ENCODE measurements at places on chromosomes 7 and 10.

- DNase-seq: no peak
Measured at GRCh38 chr10:132537684-132538001, at the start of gene INPP5A. Gene INPP5A (plus strand): TSS chr10:132537787. CDS start chr10:132538097, 310 bp downstream.

- no peak for DNase-seq
Measured at GRCh38 chr7:130935564-130936157, 201.7 kb upstream of the KLF14 start.

DNA sequence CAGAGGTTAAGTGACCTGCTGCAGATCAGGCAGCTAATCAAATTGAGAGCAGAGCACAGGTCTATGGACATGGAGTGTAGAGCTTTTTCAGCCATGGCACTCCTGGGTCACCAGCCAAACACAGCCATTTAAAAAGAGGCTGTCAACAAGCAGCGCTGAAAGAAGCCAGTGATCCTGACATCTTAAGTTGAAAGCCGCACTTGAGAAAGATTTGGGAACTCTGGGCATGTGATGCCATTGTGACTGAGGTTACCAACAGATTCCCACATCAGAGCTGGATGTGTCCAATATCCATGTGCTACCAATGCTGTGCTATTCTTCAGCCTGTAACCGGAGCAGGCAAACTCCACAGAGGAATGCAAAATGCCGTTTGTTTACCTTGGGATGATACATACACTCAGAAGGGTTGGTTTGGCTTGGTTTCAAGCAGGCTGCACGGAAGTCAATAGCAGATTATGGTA, 56.2 kb upstream of the ABLIM1 start:
- peak; percentile 51 for DNase-seq

- DNase-seq: no peak
Measured at GRCh38 chr7:120033114-120033513, 239.9 kb upstream of the KCND2 start.

GRCh38 chr10:129694691-129695243, 227.7 kb downstream of the MGMT start:
- no peak for DNase-seq

Measured in NCI-H1105 (cell line).